ENCODE measurements at places on chromosomes 12 and 14.

DNA sequence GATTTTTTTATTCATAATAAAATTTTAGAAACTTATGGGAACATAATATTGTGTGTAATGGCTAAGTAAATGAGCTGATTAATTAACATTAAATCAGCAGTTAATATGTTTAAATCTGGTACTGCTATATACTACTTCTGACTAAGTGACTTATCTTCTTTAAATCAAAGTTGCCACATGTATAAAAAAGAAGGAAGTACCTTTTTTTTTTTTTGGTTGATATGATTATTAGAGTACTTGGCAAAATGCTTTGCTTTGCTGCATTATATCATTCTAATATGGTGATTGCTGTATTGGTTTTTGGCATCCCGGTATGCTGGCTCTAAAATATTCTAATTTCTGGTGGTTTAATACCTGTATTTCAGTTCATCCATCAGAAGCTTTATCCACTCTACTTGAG, 319.1 kb upstream of the RGS6 start:
- no peak for DNase-seq

DNA sequence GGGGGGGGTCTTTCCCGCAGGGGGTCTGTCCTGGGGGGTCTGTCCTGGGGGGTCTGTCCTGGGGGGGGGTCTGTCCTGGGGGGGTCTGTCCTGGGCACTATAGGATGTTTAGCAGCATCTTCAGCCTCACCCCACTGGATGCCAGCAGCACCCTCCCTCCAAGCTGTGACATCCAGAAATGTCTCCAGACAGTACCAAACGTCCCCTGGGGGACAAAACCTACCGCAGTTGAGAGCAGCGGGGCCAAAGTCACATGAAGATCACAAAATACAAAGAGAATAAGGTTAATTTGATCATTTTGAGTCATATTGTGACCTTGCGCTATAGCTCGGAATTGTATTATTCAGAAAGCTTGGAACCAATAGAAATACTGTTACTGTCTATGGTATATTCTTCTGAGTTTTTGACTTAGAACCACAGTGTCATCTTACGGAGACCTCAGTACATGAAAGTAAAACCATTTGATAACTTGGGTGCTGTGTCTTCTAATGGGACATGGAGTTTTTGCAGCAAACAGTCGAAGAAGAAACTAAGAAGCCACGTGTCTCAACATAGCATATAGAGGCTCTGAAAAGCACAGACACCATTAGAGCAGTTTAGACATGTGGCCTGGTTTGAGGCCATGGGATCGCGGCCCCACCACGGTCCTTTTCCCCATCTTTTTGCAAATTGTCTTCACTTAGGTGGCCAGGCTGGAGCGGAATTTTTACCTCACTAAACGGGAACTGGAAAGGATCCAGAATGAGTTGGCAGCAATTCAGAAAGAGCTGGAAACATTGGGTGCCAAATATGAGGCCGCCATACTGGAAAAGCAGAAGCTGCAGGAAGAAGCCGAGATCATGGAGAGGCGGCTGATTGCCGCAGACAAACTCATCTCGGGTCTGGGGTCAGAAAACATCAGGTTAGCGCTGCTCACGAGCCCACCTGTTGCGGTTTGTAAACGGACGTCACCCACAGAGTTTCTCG, 59.9 kb downstream of the CCDC92 start:
- DNase-seq: no peak

DNA sequence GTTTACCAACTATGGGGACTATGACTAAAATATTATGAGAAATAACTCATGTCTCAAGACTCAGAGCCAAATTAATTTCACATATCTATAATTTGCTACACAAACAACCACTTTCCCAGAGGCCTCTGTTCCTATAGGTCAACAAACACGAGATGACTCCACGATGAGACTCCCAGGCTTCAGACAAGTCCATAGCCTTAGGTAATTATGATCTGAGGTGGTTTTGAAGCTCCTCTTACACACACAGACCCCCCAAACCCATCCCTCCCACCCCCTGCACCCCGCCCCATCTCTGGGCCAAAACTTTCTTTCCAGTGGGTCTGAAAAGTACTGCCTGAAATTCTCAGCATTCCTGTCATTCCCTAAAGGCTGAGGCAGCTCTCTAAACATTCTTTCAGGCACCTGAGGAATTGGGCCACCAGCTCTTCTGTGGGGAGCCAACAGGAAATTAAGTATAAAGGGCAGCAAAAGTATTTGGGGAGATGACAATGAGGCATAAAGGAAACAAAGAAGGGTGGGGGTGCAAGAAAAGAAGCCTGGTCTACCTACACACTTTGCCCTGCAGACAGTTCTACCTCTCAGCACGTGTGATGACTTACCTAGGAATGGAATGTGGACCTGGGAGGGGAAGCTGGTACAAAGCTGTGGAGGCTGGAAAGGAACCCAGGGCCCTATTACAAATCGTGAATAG, 143.6 kb downstream of the PAWR start:
- DNase-seq: no peak

DNA sequence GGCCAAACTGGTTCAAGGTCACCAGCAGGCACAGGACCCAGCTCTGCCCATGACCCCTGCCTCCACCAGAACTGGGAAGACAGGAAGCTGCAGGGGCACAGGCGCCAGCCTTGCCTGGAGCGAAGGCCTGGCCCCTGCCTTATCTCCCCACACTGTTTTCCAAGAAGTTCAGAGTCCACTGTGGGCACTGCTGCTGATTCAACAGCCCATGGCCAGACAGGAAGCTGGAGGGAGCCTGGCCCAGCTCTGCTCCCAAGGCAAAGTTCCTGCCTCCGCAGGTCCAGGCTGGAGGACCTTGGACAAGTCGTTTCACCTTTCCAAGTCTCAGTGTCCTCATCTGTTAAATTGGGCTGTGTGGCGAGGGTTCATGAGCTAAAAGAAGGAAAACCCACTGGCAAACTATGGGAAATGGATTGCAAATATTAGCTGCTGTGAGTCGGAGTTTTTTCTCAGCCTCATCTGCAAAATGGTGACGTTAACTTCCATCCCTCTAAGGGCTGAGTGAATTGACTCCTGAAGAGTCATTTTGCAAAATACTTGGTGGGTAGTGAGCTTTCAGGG, 1.2 kb downstream of the PHETA1 start:
- no peak for DNase-seq

GRCh38 chr12:20212658-20213555, 155.4 kb upstream of the PDE3A start:
- no peak for DNase-seq

GRCh38 chr12:92602476-92602875, 100.3 kb upstream of the PLEKHG7 start:
- no peak for DNase-seq

DNA sequence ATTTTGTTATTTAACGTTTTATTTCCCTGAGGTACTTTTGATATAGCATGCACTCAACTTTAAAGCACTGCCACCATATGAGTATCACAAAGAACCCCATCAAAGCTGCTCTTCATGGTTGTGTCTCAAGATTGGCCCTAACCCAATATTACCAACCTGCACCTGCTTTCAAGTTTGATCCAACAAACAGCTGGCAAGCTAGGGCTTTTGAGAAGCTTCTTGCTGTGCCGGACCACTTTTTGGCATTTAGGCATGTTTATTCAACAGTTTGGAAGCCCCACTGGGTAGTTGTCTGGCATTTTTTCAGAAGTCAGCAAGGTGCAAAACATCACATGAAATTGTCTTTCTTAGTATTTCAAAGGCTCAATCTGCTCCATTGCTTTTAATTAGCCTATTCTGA, 137.2 kb upstream of the PLEKHA5 start:
- no peak for DNase-seq

- no peak for DNase-seq
These were observed 149.5 kb downstream of the SLC6A15 start for GRCh38 chr12:84763107-84763506.
